ENCODE measurements at places on chromosomes 13 and 19.

- no peak for DNase-seq
Measured at GRCh38 chr13:95007322-95007721, 293.9 kb downstream of the ABCC4 start.

DNA sequence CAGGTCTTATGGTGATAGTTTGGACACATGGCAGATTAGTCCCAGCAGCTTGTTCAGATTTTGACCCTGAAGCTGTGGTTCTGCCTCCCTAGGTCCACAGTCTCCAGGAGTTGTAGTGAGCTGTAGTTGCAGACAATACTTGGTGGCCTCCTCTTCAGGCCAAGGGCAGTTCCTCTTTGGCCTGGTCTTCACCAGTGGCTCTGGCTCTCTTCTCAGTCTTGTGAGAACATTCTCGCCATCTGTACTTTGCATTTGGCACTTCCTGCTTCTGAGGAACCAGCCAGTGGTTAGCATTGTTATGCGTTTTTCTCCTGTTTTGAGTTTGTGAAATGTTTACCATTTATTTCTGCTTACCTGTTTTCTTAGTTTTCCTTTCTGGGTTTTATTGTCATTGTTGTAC lies 40.7 kb downstream of the PCCA start:
- DNase-seq, result no peak

DNA sequence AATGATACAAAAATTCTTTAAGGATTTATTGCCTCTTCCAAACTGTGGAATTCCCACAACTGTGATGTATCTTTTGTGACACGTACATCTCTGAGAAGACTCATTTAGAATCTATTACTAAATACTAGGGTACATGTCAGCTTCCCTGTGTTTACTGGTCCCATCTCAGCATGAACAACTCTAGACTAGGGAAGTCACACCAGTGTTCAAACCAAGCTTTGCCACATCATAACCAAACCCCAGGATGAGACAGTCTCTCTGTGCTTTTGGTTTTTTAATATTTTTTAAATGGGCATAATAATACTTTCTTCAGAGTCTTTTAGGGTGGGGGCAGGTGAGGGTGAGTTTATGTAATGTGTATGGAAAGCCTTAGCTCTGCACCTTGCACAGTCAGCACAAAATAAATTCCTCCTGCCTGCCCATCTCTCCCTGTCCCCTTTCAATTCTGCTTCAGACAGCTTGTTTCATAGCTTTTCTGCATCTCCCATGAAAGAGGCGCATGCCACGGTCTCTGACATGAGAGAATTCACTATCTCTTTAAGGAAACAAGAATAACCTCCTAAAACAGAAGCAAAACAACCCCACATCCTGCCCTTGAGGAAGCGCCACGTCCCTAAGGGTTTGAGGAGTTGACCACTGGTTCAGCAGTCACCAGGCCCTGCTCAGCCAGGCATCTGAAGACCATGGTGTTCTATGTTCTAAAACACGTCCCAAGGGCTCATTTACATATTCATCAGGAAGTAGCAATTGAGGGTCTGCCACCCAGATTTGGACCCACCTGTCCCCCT lies 174.5 kb downstream of the USP12 start:
- DNase-seq, result no peak

GRCh38 chr13:23619068-23619855 lies 49.0 kb downstream of the TNFRSF19 start:
- DNase-seq, result no peak

DNA sequence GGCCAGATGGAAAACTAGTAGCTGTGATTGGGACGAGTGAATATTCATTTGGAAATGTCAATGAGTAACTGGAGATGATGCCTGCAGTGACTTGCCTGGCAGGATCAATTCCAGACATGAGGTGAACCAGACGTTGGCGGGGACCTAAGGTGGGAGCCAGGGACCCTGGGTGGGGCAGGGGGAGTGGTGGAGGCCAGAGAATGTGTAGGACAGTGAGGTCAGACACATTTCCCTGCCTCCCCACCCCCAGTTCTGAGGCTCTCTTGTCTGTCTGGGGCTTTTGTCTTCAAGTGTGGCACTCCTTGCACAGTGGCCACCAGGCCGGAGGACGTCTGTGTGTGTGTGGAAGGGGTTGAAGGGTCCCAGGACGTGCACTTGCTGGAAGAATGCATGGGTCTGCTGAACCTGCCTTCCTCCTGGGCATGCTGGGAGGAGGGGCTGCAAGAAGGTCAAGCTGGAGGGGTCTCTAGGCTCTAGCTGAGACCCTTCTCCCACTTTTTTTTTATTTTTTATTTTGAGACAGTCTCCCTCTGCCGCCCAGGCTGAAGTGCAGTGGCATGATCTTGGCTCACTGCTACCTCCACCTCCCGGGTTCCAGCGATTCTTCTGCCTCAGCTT lies 51.6 kb downstream of the CHST8 start:
- DNase-seq, result no peak

- DNase-seq, result no peak
Measured at GRCh38 chr13:107881362-107881761, 334.0 kb downstream of the LIG4 start.

GRCh38 chr13:44825953-44826352 lies 163.3 kb downstream of the NUFIP1 start:
- DNase-seq, result peak; percentile 64

- no peak for DNase-seq
Measured at GRCh38 chr13:80477661-80478443, 136.9 kb upstream of the SPRY2 start.

GRCh38 chr13:78976696-78977095 lies 317.7 kb upstream of the OBI1 start:
- no peak for DNase-seq

DNA sequence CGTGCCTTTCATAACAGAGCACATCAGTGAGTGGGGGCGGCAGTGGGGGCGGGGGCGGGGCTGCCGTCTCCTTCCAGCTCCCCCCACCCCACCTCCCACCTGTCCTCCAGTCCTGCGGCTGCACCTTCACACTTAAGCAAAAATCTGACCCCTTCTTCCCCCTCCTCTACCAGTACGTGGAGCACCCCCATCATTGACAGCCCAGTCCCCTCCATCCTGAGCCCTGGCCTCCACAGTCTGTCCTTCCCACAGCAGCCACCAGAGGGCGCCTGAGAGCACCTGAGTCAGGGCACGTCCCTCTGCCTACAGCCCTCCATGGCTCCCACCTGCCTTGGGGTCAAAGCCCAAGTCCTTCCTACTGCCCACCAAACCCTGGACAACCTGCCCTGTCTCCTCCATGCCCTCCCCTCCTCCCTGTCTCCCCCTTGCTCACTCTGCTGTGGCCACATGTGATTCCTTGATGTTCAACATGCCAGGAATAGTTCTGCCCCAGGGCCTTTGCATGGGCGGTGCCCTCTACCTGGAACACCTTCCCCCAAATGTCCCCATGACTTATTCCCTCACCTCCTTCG lies 4.0 kb downstream of the EBI3 start:
- no peak for DNase-seq

DNA sequence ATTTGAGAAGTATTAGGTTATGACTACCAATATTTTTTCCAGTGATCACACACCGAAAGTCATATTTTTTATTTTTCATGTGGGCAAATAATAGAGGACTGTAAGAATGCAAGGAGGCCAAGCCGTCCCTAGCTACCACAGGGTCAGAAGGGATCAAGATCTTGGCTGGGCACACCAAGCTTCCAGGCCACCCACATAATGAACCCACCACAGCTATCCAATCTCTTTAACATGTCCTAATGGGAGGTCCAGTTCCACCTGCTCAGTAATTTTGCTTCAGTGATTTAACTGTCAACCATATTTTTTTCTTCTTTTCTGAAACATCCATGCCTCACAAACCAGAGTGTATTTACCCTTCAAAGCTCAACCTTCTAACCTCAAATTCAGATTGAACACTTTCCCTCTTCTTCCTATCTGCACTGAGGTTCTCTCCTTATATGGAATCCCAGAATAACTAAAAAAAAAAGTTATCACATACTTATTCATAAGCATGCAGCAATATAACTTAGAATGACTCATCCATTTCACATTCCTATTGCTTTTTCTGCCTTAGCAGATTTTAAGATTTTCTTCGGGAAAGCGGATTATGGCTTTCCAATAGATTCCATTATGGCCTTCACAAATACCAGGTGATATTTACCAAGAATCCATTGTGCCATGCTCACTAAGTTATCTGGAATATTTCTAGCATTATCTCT lies 12.2 kb downstream of the ARGLU1 start:
- DNase-seq, result no peak

GRCh38 chr19:12749938-12750521 lies 1.6 kb upstream of the BEST2 start:
- no peak for DNase-seq

DNA sequence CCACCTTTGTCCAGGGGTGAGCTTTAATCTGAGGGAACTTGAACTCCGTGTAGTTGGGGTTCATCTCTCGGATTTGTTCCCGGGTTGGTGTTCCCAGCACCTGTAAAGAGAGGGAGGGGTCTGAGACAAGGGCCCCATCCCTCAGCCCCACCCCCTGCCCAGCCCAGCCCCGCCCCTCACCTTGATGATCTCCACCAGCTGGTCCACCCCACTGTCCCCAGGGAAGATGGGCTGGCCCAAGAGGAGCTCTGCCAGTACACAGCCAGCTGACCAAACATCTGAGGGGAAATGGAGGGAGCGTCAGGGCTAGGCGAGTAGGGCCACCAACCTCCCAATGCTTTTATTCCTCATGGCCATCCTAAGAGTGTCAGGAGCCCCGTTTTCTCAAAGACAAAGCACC lies 9.3 kb downstream of the GSK3A start:
- no peak for DNase-seq

- no peak for DNase-seq
Measured at GRCh38 chr19:28168557-28168956, 1044.4 kb downstream of the UQCRFS1 start.

GRCh38 chr13:93290503-93290902 lies 63.9 kb downstream of the GPC6 start:
- no peak for DNase-seq

DNA sequence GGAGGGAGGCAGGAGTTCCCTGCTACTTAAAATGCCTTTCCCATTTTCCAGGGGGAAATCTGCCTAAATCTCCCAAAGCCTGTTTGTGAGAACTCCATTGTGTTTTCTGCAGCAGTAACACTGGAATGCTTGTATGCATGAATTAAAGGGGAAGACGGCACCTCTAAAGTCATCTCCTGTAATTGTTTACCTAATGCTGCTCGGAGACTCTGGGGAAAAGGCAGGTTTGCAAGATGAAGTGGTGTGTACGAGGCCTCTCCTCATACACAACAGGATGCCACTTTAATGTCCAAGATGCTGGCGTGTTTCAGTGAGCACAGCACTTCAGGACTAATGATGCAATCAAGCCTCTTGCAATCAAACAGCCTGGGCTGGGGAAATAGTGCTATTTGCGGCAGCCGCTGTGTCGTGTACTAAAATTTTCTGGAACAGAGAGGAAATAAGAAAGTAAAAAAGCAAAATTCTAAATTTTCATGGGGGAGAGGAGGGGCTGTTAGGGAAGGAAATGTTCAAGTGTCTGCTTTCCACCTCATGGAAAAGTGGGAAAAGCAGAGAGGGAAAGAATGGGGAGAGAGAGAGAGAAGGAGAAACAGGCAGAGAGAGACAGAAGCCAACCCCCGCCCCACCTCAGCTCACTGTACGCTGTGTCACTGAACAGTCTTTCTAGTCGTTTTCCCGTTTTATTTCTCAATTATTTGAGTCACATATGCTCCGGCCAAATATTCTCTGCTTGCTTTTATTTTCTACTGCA lies 32.9 kb downstream of the TSHZ3 start:
- DNase-seq, result no peak

DNA sequence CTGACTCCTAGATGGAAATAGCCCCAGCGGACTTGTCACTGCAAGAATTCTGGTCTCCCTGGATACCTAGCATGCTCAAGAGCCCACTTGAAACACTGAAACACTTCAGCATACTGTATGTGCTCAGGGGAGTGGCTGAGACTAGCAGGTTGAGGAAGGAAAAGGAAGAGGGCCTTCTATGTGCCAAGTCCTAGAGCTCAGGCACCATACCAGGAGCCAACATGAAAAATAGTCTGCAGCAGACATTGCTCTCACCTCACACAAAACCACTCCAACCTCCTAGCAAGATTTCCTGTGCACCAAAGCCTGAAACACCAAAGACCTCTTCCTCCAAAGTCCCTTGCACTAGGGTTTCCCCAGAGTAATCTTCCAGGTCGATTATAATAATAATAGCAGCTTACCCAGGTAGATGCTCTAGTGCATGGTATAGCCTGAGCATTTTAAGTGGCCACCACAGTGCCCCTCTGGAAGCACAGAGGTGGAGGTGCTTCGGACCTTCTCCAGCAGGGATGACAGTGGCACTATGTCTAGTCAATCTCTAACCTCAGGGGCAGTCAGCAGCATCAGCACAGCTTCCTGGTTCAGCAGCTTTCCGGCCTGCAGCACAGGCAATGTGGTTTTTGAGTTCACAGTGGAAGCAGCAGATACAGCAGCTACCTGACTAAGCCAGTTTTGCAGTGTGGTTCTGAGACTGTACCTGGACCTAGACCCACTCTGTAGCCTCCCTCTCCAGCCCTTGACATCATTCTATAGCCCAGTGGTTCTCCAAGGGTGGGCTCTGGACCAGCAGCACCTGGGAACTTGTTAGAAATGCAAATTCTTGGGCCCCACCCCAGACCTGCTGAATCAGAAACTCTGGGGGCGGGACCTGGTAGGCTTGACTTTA lies 45.6 kb upstream of the UBE2L5 start:
- no peak for DNase-seq

DNA sequence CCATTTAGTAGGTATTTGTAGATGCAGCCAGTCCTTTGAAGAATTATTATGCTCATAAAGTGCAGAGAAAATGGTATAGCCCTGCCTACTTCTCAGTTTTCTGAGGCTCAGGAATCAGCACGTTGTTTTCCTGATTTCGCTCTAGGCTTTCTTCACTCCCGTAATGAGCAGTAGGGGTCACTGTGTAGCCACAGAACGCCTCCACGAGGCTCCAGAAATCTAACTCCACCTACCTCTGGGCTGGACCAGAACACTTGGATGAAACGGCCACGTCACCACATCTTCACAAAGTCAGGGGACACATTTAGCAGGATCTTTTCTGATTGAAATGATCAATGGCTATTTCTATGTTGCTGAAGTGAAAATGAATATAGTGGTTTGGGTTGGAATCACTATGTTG lies 49.8 kb upstream of the GTF3A start:
- peak; percentile 66 for DNase-seq

DNA sequence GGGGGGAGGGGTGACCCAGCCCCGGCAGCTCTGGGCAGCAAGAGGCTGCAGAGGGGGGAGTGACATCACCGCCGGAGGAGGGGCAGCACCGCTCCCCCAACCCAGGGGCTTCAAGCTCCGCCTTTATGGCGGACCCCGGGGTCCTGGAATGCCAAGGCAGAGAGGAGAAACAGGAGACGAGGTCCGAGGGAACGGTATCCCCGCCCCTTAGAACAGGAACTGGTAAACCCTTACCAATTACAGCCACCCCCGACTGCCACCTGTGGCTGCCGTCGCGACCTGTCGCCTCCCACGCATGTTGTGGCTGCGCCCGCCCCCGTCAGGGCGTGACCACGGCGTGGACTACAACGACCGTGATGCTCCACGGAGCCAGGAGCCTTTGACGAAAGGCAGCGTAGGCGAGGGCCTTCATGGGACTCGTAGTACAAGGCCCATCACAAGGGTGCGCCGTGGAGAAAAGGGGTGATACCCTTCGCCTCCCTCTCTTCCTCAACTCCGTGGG lies 4.1 kb upstream of the KCNC3 start:
- peak; percentile 92 for DNase-seq
